ENCODE measurements at places on chromosomes 12 and 14.

DNA sequence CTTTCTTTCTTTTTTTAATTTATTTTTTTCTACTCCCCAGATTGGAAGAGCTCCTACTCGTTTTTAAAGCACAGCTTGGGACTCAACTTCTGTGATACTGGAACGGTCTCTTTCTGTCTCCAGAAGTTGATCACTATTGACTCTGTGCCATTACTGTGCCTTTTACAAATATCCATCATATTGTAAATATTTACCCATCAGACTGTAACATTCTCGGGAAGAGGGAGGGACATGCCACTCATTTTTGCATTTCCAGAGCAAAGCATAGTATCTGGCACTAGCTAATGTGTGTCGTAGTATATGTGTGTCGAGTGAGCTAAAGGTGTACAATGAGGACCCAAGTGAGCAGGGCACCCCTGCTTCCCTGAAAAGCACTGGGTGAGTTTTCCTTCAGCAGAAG, 24.0 kb upstream of the GSG1 start:
- no peak for DNase-seq

GRCh38 chr12:50006754-50007442, 18.4 kb downstream of the RACGAP1 start:
- DNase-seq: no peak

DNA sequence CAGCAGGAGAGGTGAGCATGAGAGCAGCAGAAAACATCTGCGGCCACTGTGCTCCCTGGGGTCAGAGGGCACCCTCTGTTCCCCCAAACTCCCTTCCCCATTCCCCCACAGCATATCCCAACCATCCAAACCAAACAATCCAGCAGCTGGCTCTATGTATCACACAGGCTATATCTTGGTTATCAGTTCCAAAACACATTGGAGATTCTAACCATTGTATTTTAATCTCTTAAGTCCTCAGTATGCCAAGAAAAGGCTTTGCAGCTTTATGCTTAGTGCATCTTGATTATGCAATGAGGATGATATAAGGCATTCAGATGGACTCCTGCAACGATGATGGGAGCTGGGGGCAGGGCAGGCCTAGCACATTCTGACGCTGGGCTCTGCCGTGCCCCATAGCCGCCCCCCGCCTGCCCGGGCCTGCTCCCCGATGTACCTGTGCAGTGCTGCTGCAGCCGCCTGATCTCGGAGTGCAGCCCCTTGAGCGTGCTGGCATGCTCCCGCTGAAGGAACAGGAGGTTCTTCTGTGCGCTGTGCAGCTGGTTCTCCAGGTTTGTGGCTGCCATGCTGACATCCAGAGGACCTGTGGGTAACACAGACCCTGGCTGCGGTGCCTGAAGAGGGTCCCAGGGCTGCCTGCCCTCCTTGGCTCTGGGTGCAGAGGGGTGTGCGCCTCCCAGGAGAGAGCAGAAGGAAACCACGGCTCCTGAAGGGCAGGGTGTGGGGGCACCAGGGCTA, 29.6 kb downstream of the CCDC92 start:
- no peak for DNase-seq

DNA sequence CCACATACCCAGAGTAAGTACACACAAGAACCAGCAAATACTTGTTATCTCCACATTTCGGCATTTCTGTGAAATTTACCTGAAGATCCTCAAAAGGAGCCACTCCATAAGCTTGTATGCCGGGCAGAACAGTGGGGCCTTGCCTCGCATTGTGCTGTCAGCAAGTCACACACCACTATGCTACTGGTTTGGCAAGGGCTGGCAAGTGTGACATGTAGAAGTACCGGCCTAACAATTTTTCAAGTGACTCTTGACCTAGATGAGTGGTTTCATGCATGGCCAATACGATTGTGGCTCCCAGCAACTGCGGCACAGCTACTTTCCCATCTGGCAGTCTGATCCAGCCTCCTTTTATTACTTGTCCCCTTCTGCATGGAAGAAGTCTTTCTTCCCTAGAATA, 69.8 kb downstream of the GAS2L3 start:
- no peak for DNase-seq

GRCh38 chr12:128445415-128446127, 178.6 kb downstream of the TMEM132C start:
- DNase-seq: no peak

GRCh38 chr12:52372216-52373154, 5.2 kb upstream of the KRT85 start:
- peak; percentile 60 for DNase-seq

DNA sequence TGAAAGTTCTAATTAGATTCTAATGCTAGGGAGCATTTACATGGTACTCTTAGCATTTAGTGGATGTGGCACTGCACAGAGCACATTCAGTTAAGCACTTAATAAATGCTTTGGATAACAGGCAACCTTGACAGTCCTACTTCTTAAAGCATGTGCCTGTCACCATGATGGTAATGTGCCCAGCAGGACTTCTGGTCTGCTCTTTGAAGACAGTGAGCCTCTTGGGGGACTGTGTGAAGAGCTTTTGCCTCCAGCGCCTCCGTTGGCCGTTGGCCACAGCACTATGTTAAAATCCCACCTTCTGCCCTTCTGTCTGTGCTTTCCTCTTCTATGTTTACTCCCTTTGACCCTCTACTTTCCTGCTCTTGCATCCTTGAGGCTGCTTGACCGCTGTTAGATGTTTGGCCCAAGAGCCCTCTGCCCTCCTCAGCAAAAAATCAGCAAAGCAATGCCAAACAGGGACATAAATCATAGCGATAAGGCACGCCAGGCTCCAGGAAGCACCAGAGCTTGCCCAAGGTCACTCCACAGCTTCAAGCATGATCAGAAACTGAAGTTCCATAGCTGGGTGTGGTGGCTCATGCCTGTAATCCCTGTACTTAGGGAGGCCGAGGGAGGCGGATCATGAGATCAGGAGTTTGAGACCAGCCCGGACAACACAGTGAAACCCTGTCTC, 8.3 kb downstream of the CDKL1 start:
- no peak for DNase-seq

DNA sequence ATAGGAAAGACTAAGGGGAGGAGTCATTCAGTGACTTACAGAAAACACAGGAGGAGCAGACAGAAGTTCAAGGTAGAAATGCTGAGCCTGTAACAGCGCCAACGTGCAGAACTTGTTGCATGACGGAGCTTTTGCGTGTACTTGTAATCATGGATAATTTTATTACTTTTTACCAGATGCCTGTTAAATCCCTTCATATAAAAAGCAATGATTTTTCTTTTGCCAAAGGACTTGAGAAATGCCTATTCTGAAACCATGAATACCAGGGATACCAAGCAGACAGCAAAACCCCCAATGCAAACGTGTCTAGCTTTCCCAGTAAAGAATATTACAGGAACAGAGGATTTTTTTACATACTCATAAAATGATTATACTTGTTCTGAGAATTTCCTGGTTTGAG, 163.6 kb upstream of the GSC start:
- no peak for DNase-seq

All from effector memory CD8-positive, alpha-beta T cell (primary cell).